Head of caudate nucleus (tissue), 42 donors: ENCODE measurements at places on chromosomes 16 and 17.

- peak; percentile 69 for DNase-seq
These were observed 1.4 kb upstream of the SLC22A31 start for GRCh38 chr16:89201439-89202377.

- no peak for DNase-seq
These were observed 11.1 kb downstream of the PMM2 start for GRCh38 chr16:8808613-8809353.

- DNase-seq = no peak
These were observed 25.0 kb upstream of the SYT17 start for GRCh38 chr16:19142939-19143598.

DNA sequence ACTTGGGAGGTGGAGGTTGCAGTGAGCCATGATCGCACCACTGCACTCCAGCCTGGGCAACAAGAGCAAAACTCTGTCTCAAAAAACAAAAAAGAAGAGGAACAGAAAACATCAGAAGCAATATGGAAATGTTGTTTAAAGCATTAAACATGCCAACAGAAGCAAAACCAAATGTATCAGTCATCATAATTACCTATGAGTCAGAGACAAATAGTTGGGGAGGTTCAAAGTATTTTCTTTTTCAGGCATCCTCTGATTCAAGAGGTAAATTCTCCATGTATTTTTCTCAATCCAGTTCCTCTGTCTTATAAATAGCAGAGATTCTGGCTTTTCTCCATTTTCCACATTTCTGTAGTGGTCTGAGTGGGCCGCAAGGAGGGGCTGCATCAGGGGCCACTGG is 2.1 kb upstream of the TM4SF5 start:
- DNase-seq = no peak

DNA sequence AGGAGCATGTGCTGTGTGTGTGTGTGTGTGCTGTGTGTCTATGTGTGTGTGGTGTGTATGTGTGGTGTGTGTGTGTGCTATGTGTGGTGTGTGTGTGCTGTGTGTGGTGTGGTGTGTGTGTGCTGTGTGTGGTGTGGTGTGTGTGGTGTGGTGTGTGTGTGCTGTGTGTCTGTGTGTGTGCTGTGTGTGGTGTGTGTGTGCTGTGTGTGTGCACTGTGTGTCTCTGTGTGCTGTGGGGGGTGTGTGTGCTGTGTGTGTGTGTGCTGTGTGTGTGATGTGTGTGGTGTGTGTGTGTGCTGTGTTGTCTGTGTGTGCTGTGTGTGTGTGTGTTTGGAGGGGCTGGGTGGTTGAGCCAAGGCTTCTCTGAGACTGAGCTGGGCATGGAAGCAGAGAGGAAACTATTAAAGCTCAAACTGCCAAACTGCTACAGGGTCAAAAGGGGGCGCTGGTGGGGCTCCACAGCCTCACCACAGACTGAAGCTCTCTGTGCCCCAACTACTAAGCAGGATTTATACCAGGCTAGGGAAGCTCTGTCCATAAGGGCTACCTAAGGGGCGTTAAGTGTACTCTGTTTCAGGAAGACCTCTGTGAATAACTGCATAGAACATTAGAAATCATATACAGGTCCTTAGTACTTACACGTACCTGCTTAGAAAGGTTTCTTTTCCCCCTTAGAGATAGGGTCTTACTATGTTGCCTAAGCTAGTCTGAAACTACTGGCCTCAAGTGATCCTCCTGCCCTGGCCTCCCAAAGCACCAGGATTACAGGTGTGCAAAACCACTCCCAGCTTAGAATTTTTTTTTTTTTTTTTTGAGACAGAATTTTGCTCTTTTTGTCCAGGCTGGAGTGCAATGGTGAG is 27.8 kb upstream of the GHDC start:
- peak; percentile 17 for DNase-seq

- no peak for DNase-seq
These were observed 32.2 kb downstream of the ARHGAP44 start for GRCh38 chr17:12821376-12821940.

DNA sequence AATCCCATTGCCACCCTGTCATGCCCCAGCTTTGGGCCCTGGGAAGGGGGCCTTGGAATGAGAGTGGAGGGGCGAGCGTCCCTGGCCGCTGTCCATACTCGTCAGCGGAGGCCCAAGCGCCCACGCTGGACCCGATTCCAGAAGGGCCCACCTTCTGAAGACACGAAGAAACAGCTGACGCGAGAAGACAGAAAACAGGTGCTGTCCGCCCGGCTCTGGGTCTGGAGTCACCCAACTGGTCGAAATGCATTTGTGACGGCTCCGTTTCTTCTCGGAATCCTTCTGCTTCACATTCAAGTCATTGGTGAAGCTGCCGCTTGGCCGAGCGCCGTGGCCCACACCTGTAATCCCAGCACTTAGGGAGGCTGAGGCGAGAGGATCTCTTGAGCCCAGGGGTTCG is 52.9 kb upstream of the PVALEF start:
- no peak for DNase-seq

DNA sequence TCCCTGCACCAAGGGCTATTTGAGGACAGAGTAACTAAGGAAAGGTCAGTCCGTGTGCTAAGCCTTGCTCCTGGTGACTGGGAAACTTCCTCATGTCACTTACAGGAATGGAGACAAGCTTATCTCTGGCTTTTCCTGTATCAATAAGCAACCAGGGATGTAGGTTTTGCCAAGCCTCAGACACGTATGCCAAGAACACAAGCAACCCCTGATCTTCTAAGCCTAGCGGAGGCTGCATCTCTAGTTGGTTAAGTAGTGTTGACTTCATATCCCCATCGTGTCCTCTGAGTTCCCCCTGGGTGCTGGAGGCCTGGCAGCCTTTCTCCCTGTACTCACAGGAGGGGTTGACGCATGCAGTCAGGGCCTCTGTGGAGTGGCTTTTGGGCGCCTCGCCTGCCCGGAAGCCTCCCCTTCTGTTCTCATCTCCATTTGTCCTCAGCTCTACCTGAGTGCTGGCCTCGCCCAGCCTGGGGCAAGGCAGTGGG is 1.4 kb upstream of the C1QTNF1 start:
- DNase-seq = no peak

- no peak for DNase-seq
These were observed 12.6 kb downstream of the NXPH3 start for GRCh38 chr17:49588312-49588711.

DNA sequence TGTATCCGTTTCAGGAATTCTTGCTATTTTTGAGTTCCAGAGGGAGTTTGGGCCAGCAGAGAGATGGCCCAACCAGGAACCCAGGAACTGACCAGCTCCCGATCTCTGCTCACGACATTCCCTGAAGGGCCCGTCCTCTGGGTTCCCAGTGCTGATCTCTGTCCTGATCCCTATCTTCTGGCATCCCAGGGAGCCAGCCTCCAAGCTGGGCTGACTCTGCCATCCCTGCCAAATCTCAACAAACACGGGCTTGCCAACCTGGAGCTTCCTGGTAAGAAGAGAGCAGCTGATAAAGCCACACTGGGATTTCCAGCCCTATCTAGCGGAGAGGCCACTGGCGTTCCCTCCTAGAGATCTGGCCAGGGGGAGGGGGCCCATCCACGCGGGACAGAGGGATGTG is 16.2 kb downstream of the GPRC5B start:
- DNase-seq = no peak

DNA sequence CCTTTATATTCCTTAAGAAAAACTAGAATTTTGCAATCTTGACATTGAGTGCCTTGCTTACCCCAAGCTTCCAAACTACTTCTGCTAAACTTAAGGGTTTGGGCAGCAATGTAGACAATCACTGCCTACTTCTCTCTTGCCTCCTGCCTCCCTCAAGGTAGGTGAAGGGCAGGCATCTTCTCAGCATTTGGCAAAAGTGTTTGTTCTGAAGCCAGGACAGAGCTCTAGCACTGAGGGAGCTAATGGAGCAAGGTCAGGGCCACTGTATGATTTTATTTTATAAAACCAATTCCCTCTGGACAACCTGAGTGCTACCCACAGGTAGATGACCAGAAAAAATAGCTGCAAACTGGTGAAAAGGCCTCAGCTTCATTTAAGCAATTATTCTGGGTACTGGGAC is 111.8 kb downstream of the IRX3 start:
- DNase-seq = no peak

DNA sequence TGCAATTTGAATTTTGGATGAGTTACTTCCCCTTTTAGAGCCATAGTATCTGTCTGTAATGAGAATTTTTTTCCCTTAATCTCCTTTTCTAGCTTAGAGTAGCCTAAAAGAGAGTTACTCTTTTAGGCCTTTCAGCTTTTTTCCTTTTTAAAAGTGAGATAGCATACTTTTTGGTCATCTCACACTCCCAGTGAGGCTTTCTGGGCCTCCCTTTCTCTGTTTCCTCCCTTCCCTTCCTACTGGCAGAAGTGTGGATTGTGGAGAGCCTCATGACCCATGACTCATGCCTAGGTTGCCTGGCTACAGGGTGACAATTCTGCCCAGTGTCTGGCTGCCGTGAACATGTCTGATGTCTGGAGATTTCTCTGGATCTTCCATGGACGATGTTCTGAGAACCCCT is 15.2 kb downstream of the KRT23 start:
- peak; percentile 15 for DNase-seq

DNA sequence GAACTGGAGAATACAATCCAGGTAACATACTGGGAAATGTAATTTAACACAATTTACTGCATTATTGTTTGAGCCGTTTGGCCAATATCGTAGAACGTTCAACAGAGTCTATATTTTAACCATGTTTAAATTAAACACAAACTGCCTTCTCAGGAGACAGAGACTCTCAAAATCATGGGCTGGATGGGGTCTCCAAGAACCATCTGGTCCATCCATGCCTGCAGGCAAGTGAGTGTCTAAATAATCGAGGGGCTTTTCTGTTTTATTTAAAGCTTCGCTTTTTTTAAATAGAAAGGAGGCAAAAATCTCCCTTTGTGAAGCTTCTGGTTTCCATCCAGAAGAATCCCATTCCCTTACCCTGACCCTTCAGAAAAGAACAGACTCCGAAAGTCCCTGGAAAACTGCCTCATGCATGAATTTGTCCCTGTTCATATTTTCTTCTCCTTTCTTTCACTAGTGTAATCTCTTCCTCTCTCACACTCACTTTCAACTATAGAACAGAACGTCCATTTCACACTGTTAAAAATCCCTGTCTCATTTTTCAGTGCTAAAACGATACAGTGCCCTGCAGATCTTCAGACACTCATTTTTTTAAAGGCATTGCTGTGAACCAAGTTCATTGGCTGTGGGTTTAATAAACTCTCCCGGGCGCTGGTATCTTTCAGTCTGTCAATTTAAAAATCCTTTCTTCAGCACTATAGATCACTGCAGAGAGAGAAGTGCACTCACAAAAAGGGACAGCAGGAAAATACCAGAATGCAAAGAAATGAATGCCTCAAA is 111.4 kb upstream of the TOM1L1 start:
- DNase-seq = no peak

DNA sequence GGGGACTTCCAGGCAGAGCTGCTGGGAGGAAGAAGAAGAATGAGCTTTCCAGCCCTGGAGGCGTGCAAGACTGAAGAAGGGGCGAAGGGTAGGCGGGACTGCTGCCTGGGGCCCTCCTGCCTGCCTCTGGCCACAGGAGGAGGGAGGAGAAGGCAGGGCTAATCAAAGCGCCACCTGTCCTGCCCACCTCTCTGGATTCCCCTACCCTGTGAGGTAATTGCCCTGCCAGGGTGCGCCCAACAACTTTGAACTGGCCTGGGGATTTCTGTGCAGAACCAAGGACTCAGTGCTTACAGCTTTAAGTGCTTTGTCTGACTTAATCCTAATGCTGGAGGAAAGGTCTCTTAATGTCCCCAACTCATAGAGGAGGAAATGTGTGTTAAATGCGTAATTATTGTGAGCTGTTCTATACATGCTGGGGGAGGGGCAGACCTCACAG is at the start of gene NOXO1:
NOXO1 (minus strand) TSS at position 72 of the 439 bp plus-strand sequence. CDS start 290 bp downstream, outside the sequence.
- DNase-seq = no peak

- no peak for DNase-seq
These were observed 140.1 kb downstream of the CLEC16A start for GRCh38 chr16:11084484-11084875.

- DNase-seq = no peak
These were observed 55.9 kb downstream of the ABHD15 start for GRCh38 chr17:29510953-29511352.

DNA sequence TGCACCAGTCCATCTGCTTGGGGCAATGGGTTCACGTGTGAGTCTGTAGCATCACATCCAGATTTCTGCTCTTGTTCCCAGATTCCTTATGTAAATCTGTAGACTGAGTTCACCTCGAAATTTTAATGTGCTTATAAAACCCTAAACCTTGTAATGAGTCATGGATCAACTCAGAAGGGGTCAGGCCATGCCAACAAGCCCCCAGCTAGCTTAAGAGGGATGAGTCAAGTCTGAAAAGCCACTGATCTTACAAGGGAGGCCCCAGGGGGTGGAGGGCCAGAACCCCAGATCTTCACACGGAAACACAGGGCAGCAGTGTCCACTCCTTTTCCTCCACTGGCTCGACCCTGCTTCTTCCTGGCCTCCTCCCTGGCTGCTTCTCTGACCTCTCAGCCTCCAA is 399.1 kb upstream of the CDH5 start:
- DNase-seq = no peak

GRCh38 chr16:78436846-78437245 is 337.4 kb downstream of the WWOX start:
- no peak for DNase-seq

DNA sequence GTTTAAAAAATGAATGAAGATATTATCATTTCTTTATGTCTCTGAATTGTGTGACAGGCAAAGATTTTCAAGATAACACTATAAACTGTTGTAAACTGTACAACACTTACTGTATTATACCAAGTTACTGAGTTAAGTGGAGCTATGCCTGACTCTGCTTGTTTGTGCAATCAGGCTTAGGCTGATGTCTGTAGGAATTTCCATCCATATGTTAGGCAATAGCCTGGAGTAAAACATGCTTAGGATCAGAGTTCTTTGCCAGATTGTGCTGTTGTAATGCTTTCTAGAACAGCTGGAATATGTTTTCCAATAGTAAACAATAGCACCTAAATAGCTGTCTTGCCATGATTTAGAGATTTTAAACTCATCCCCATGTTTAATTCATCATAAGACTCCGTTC is 1496.7 kb downstream of the CDH11 start:
- no peak for DNase-seq

DNA sequence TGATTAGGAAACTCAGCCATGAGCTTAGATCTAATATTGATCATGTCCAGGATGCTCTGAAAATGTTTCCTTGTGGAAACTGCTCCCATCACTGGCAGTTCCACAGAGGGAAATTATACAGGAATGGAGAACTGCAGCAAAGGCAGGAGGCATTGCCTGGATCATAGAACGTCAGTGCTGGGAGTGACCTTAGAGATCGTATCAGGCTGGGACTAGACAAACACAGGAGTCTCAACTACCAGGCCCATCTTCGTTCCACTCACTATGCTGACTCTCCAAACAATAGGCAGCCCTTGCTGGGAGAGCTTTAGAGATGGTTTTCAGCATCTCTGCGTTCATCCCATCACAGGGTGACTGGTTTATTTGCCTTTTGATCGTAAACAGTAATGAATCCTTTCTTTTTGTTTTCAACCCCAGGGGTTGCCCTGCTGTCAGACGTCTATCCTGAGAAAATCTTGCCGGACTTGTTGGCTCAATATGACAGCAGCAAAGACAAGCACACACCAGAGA is 130.3 kb downstream of the TANGO6 start:
- DNase-seq = no peak

- no peak for DNase-seq
These were observed 16.5 kb downstream of the CRISPLD2 start for GRCh38 chr16:84836234-84836647.

GRCh38 chr17:57319806-57320205 is 63.5 kb downstream of the MSI2 start:
- no peak for DNase-seq
